ENCODE measurements at places on chromosomes 1 and 21. TPM values are rescaled to one million over a fixed set of nuclear protein-coding genes. Genes with fewer than 3 reads are reported as not detected.

The UBE2U gene
- not detected for polyA plus RNA-seq

The CDKN2C gene
- 5.1 TPM for polyA plus RNA-seq

The PTCH2 gene
- polyA plus RNA-seq: 0.03 TPM

The CFHR3 gene
- not detected for polyA plus RNA-seq

The A3GALT2 gene
- polyA plus RNA-seq: not detected

The FCRL6 gene
- polyA plus RNA-seq: not detected

The VANGL1 gene
- polyA plus RNA-seq: 16.6 TPM

The ANKRD45 gene
- not detected for polyA plus RNA-seq

The CXADR gene
- 10.1 TPM for polyA plus RNA-seq

The LIPI gene
- polyA plus RNA-seq: not detected

The CD2 gene
- polyA plus RNA-seq: not detected

Data from mammary epithelial cell (primary cell).